Astrocyte of the spinal cord (primary cell): ENCODE measurements at places on chromosomes 4 and X.

GRCh38 chr4:173138624-173139023 is 30.0 kb upstream of the GALNT7 start:
- DNase-seq: no peak

- no peak for DNase-seq
Observed at GRCh38 chrX:124829930-124830329, 483.6 kb downstream of the SH2D1A start.

DNA sequence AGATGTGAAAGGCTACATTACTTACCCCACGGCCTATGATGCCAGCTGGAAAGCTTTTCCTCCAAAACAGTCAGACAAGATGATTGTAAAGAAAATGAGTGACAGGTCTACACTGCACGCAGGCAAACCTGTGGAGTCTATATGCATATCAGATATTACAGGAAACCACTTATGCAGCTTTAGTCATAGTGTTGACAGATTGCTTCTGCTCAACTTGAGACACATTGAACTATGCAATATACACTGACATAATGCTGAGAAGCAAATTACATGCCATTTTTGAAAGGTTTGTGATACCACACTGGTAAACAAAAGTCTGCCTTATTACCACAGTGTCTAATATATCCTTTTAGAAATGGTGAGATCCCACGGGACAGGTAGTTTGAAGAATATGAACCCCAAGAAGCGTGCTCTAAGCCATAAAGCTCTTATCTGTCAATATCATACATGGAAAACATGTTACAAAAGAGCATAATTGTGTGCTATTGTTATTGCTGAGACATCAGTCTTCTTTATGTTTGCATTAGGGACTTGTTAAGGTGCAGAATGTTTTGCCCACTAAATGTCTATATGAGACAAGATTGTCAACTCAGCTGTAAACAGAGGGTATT is 1835.8 kb upstream of the TENM3 start:
- DNase-seq: no peak

- DNase-seq: no peak
Observed at GRCh38 chr4:6023731-6024130, 5.5 kb upstream of the C4orf50 start.

- DNase-seq: no peak
Observed at GRCh38 chrX:31543634-31544033, 471.8 kb upstream of the FTHL17 start.

DNA sequence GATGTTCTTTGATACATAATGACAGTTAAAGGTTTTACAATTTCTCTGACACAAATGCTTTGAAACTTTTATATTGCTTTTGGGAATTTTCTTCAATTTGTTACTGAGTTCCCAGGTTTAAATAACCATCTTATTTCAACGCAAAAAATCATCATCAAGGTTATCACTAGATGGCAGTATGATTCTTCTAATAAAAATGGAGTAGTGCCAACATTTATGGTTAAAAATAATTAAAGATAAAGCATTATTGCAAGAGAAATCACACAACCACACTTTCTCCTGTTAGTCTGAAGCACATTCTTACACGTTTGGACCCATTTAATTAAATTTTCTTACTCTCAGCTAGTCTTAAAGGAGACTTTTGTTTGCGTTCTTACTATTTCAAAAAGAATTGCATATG is 611.3 kb upstream of the CPXCR1 start:
- no peak for DNase-seq

DNA sequence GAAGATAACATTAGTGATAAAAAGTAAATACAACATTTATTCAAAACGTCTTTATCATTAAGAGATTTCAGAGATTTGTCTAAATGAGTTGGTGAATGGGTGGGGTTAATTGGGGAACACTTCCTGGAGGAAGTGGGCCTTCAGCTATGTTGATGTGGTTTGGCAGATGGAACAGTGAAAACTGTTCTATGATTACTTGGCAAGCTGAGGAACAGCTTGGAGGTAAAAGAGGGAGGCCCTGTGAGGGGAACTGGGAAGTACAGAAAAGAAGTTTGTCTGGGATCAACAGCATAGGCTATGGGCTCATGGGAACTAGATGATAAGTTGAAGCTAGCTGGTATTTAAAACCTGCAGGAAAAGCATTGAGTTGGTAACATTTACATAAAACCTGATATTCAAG is 26.0 kb downstream of the OCRL start:
- peak; percentile 37 for DNase-seq

GRCh38 chrX:13778916-13779315 is 38.0 kb downstream of the GPM6B start:
- DNase-seq: peak; percentile 40

- no peak for DNase-seq
Observed at GRCh38 chr4:159503236-159504008, 400.5 kb downstream of the RAPGEF2 start.

- peak; percentile 72 for DNase-seq
Observed at GRCh38 chr4:185254434-185254833, 45.0 kb downstream of the SNX25 start.
